HepG2 (cell line): ENCODE measurements at places on chromosomes 7 and 10. TPM values are rescaled to one million over a fixed set of nuclear protein-coding genes. Genes with fewer than 3 reads are reported as not detected.

GRCh38 chr7:51310131-51310583, 6.5 kb downstream of the COBL start:
- DNase-seq, result no peak
- peaks cover 36% of the 10 kb centered on the region for H3K4me1 ChIP-seq
- H3K27me3 ChIP-seq, result no peaks in the 10 kb centered on the region

DNA sequence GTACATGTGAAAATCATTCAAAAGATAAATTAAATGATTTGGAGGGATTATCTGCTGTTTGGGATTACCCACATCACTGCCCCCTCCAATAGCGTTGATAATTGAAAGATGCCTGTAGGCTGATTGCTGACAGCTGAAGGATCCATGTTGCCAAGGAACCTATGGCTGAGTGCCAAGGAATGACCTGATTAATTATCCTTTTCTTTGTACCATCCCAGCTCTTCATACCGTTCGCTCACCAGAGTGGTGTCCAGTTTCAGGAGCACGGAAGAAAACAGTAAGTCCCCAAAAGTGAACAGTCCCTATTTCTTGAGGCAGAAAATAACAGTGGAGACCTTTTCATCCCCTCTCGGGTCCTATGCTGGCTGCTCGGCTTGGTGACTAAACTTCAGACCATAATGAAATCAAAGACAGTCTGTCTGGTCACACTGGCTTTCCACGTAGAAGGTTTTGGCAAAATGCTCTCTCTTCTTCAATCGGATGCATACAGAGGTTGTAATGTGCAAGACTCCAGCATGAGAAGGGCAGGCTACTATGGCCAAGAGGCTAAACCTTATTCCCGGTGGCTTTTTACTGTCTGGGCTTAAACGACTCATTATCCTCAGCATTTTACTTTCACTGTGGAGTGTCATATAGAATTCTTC, 108.8 kb downstream of the SPAG6 start:
- no peak overlapping the region for H3K27ac ChIP-seq
- no peaks in the 10 kb centered on the region for H3K4me1 ChIP-seq
- H3K4me3 ChIP-seq, result no peak overlapping the region
- no peaks in the 10 kb centered on the region for H3K36me3 ChIP-seq
- no peak for DNase-seq

- no peak overlapping the region for H3K4me3 ChIP-seq
- no peaks in the 10 kb centered on the region for H3K36me3 ChIP-seq
- no peaks in the 10 kb centered on the region; the same call in 1 of the 2 replicates for H3K27me3 ChIP-seq
- no peak for DNase-seq
Observed at GRCh38 chr7:78018641-78019446, 220.3 kb downstream of the PHTF2 start.

DNA sequence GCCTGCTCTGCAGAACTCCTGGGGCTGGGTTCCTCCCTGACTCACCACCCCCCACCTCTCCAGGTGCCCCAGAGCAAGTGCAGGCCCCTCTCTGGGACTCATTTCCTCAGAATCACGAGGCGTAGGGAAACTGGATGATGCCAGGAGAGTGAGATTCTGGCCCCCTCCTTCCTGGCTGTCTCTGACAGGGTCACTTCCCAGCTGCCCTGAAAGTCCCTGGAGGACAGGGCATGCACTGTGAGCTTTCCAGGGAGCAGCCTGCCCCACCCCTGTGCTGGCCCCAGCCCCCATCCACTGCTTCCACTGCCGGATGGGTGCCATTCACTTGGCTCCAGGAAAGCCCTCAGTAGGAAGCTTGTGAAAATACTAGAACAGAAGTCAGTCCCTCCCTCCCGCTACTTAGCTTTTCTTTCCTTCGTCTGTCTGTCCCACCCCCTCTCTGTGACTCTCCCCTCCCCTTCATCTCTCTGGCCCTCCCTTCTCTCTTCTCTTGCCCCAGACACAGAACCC, 10.4 kb downstream of the TACR2 start:
- H3K4me1 ChIP-seq, result peaks cover 13% of the 10 kb centered on the region
- no peak overlapping the region for H3K27ac ChIP-seq
- DNase-seq, result no peak
- peaks cover 10% of the 10 kb centered on the region; the same call in 1 of the 3 replicates for H3K27me3 ChIP-seq

GRCh38 chr7:37421861-37422500, 26.7 kb downstream of the ELMO1 start:
- H3K4me1 ChIP-seq, result no peaks in the 10 kb centered on the region
- H3K36me3 ChIP-seq, result no peaks in the 10 kb centered on the region
- no peak overlapping the region for H3K27ac ChIP-seq
- H3K4me3 ChIP-seq, result no peak overlapping the region
- H3K27me3 ChIP-seq, result no peaks in the 10 kb centered on the region

GRCh38 chr10:16919121-16919982, 102.1 kb upstream of the RSU1 start:
- H3K4me3 ChIP-seq, result no peak overlapping the region
- H3K27me3 ChIP-seq, result no peaks in the 10 kb centered on the region
- H3K4me1 ChIP-seq, result no peaks in the 10 kb centered on the region

DNA sequence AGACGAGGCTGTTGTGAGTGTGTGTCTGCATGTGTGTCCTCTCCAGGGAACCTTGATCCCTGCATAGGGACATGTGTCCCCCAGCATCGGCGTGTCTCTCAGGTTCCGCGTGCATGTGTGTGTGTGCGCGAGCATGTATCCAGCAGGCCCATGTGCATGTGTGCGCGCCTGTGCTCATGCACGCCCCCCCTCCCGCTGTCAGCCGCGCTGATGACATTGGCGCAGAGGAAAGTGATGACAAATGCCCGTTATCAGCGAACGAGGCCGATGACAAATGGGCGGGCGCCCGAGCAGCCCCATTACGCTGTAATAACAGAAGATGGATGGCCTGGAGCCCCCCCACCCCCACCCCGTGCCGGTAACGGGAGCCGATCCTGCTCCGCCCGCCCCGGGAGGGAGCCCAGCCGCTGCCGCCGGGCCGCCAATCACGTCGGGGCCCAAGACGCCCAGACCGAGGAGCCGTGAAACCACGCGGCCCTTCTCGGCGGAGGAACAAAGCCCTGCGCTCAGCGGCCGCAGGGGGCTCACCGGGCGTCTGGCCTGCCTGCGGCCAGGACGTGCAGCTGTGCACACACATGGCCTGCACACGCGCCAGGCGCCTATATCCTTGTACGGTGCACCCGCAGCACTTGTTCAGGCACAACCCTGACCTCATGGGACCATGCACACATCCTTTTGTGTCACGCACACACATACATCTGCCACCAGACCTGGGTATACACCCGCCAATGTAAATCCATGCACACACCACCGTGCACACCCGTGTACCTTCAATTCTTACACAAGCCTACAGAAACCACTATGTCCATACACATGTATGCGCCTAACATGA, 21.5 kb downstream of the POLL start:
- H3K4me3 ChIP-seq, result peak overlapping the region; percentile 27; the same call in 1 of the 2 replicates
- no peaks in the 10 kb centered on the region for H3K36me3 ChIP-seq
- H3K4me1 ChIP-seq, result peaks cover 46% of the 10 kb centered on the region
- no peak for DNase-seq

- DNase-seq, result no peak
- no peak overlapping the region for H3K4me3 ChIP-seq
- H3K27me3 ChIP-seq, result no peaks in the 10 kb centered on the region
- H3K27ac ChIP-seq, result no peak overlapping the region
- H3K36me3 ChIP-seq, result no peaks in the 10 kb centered on the region
- no peaks in the 10 kb centered on the region for H3K4me1 ChIP-seq
Observed at GRCh38 chr10:104613406-104613805, 27.7 kb upstream of the SORCS3 start.

HOGA1 gene
- 18.8 and 19.5 TPM in 2 replicates for total RNA-seq
